ENCODE measurements at places on chromosomes 6 and 20. TPM values are rescaled to one million over a fixed set of nuclear protein-coding genes. Genes with fewer than 3 reads are reported as not detected.

- no peak for DNase-seq
Measured at GRCh38 chr6:46011188-46012085, 4.2 kb downstream of the CLIC5 start.

DNA sequence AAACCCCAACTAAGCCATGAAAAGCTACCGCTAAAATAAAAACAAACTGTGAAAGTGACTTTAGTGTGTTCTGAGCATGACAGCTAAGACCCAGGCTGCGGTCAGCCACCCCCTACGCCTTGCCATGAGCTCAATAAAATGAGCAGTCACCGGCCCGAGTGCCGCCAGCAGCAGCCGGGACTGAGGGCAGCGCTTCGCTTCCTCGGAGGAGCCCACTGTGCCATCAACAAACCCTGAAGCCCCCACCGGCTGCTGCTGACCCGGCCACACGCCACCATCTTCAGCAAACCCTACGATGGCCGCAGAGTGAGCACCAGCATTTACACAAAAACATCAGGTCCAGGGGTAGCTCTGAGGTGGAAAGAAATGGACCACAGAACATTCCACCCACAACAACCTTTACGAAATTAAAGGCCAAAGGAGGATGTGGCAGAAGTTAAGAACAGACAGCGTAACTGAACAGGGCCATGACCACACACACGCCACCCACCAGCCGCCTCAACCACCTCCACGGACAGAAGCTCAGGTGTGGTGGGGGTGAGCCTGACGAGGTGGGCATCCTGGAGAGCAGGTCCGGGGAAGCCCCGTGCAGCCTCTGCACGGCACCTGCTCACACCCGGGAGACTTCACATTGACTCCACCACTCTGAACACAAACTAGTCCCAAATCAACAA is 67.0 kb downstream of the THBS2 start:
- DNase-seq = peak; percentile 14

- DNase-seq = peak; percentile 47
Measured at GRCh38 chr6:130697995-130698535, 129.1 kb upstream of the SMLR1 start.

The FIG4 gene
- total RNA-seq = 23.6 TPM

The CDSN gene
- not detected for total RNA-seq

GRCh38 chr6:25542984-25543910 is 108.8 kb upstream of the SCGN start:
- no peak for DNase-seq

- DNase-seq = no peak
Measured at GRCh38 chr20:58508762-58509395, 6.3 kb downstream of the APCDD1L start.

GRCh38 chr6:128414943-128415342 is 105.5 kb downstream of the PTPRK start:
- DNase-seq = no peak

All from H7 (cell line).